Amniotic epithelial cell (primary cell): ENCODE measurements at places on chromosomes 4 and X.

- no peak for DNase-seq
Measured at GRCh38 chr4:116243431-116243830, 841.9 kb downstream of the TRAM1L1 start.

DNA sequence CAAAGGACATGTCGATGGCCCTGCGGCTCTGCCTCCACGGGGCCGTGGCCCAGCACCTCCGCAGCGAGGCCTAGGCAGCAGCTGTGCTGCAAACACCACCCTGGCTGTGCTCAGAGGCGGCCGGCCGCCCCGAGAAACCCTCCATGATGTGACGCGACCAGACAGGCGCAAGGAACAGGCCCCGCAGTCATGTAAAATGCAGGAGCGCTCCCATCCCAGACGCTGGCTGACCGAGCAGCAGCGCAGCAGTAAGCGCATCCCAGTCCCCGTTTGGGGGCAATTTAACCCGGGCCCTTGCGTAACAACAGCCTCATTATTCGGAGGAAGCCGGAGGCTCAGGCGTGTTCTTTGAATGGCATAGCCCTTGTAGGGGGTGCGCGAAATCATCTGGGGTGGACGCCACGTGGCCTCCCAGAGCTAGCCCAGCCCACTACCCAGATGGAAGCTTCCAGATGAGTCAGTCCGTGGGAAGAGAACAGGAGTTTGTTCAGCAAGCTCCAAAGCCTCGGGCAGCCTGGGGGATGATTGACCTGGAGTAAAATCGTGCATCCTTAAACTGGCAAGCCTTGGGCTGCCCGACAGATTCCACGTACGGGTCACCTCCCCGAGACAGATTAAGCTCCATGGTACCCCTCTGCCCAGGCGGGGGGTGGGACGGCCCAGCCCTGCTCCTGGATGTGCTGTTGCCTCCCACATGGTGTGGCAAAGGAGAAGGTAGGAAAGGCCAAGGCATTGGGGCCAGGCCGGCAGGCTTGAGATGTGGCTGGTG lies 124.0 kb downstream of the HMX1 start:
- DNase-seq, result no peak

- no peak for DNase-seq
Measured at GRCh38 chr4:161342881-161343568, 820.8 kb downstream of the FSTL5 start.

- peak; percentile 65 for DNase-seq
Measured at GRCh38 chr4:83334425-83335241, at the start of gene HPSE. HPSE (minus strand) TSS chr4:83334848; CDS start chr4:83334782, 66 bp downstream.

DNA sequence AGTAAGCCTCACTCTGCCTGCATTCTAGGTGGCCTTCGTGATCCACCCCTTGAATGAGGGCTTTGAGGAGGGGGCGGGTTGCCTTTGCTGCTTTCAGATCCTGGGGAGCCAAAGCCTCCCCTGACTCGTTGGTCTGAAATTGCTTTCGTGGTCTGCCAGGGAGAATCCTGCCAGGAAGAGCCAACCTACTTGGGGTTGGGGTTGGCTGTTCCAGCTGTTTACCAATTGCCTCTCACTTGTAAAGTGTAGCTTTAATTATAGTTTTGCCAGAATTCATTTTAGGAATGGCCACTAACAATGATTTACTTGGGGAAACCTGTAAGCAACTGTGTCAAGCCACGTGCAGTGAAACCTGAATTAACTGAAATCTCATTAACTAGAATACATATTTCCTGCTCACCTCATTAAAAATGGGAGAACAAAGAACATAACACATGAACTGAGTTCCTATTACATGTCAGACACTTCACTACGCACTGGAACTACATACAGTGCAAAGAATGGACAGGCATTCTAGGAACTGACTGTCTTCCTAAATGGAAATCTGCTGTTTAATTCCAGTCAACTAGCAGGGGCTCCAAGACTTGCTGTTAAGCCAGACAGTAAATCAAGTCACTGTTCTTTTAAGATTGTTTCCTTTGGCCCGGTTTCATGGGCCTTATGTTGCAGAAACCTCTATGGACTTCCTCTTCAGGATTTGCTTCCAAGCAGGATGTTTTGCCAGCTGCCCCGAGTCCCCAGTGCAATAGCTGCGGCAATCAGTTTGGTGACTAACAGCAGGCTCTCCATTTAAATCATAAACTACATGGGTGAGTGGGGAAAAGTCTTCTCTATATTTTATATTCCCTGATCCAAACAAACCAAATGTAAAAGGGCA lies 16.4 kb upstream of the NKRF start:
- no peak for DNase-seq

GRCh38 chr4:189765301-189765700 lies 175.4 kb upstream of the FRG1 start:
- no peak for DNase-seq

GRCh38 chr4:148795156-148795864 lies 353.1 kb upstream of the NR3C2 start:
- DNase-seq, result peak; percentile 83

- DNase-seq, result no peak
Measured at GRCh38 chr4:188532751-188533150, 393.5 kb downstream of the TRIML1 start.

DNA sequence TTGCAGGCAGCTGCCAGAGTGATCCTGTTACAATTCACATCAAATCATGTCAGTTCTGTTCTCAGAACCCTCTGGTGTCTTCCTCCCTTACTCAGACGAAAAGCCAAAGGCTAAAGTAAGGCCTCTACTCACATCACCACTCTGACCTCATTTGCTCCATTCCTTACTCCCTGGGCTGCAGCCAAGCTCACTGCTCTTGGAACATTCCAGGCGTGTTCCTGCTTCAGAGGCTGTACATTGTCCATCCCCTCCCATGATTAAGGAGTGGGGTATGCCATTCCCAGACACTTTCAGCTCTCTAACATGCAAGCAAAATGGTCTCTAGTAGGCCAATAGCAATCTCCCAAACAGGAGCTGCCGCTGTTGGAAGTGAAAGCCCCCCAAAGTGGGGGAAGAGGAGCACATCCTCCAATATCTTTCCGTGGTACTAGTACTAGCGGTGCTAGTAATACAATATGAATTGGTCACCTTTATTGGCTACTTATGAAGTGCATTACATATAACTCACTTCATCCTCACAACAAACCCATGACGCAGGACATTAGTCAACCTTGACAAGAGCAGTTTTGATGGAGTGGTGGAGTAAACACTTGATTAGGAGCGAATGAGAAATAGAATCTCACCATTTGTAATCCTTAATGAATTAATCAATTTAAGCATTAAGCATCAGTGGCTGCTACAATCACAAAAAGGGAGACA lies 15.0 kb downstream of the GAB3 start:
- DNase-seq, result peak; percentile 98

DNA sequence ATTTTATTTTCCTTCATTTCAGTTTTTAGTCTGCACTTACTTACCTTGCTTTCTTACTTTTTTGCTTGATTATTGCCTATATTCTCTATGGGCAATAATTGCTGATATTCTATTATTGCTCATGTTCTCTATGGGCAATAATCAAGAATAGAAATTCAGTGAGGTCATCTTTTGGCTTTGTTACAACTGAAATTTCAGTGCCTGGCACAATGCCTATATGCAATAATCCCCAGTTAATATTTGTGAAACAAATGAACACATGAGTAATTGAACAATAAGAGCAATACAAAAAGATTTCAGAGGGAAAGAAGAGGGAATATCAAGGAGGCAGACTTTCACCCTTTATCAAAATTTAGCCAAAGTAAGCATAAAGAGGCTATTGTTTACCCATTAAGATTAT lies 48.6 kb upstream of the ARSJ start:
- peak; percentile 22 for DNase-seq

GRCh38 chrX:19204636-19205035 lies 82.4 kb upstream of the ADGRG2 start:
- no peak for DNase-seq

- no peak for DNase-seq
Measured at GRCh38 chr4:154908168-154908567, 127.1 kb downstream of the RBM46 start.

DNA sequence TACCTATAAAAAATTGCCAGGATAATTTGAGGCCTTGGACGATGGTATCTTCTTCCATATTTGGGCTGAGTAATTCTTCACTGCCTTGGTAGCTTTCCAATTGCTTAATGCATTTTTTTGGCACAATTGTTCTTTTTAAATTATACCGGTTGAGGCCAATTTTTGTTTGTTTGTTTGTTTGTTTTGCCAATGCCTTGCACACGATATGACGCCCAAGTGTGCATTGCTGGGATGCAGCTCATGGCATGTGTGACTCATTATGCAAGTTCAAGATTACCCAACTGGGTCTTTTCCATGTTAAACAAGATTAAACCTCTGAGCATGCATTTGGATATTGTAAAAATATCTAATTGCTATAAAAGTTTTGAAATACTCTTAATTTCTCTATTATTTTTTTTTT lies 71.1 kb upstream of the KCNIP4 start:
- DNase-seq, result no peak

DNA sequence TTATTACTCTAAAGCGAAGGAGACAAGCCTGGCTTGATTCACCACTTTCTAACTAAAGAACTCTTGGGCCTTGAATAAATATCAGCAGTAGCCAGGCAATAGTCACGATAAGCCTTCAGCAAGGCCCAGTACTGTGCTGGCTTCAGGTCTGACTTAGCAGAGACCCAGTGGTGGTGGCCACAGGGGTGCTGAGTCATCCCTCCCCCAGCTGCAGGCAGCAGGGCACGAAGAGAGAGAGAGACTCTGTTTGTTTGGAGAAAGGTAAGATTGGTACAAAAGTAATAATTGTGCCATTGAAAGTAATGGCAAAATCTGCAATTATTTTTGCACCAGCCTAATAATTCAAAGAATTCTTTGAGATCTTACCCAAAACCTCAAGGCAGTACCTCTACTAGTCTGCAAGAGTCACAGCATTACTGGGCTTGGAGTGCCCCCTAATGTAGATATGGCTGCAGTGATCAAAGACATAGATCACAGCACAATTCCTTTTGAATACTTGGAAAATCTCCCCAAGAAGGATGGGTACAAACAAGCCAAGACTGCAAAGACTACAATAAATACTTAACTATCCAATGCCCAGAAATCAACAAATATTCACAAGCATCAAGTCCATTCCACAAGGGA lies 159.5 kb upstream of the USP38 start:
- DNase-seq, result no peak

DNA sequence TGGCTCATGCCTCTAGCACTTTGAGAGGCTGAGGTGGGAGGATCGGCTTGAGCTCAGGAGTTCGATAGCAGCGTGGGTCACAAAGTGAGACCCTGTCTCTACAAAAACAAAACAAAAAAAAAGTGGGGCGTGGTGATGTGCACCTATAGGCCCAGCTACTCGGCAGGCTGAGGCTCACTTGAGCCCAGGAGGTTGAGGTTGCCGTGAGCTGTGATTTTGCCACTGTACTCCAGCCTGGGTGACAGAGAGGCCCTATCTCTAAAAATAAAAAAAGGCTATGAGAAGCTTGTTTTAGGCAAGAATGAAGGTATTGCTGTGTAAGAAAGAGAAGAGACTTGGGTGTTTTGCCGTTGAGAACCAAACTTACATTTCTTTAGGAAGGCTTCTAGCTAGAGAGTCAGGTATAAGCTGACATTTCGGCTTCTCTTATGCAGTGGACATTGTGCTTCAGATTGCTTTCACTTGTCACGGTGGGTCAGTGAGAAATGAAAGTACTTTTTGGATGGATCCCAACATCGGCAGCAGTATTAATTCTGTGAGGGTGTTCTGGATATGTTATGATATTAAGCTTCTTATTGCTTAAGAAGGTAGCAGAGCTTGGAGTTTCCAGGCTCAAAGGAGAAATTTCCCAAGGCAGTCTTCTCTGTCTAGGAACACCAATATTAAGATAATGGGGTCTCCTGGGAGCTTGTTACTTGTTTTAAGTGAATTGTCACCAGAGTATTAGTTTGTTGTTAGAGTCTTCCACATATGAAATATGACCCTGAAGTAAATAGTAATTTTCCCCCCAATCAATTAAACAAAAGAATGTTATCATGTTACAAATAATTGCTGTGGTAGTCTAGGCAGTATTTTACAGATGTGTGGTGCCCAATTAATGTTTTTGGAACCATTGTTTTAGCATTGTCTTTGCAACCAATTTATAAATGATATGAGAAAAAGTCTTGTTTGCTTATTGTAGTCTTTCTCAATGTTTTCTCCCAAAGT lies 17.6 kb downstream of the TMEM131L start:
- DNase-seq, result no peak

- no peak for DNase-seq
Measured at GRCh38 chr4:73137121-73137520, 67.6 kb upstream of the COX18 start.

DNA sequence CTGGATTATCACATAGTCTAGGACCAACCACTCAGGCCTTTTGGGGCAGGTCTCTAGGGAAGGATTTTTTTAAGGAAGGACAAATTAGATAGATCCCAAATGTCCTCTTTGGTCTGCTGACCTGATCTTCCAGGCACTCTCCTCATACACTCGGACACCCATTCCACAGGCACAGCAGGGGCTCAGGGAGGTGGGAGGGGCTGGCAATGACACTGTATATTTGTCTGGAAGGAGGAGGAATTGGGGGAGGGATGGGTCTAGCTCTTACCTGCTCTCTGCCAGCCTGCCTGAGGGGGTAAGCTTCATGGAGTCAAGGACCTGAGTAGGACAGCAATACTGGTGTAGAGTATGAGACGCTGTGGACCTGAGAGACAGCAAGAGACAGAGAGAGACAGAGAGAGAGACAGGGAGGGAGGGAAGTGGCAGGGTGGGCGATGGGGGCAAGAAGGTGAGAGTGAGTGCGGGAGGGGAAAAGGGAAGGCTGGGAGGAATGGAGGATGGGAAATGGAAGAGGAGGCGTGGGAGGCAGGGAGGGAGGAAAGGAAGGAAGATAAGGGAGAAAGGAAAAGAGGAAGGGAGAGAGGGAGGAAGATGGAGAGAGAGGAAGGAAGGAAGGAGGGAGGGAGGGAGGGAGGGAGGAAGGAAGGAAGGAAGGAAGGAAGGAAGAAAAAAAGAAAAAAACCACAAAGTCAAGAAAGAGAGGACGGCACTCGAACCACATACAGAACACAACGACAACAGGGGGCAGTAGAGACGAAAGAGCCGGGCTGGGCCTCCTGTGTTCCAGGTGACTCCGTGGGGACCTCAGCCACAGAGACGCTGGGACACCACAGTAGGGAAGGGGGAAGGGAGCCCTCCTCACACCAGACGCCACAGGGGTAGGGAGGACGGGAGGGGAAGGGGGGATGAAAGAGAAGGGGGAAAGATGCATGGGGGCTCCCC lies 1.8 kb downstream of the IQSEC2 start:
- DNase-seq, result no peak

DNA sequence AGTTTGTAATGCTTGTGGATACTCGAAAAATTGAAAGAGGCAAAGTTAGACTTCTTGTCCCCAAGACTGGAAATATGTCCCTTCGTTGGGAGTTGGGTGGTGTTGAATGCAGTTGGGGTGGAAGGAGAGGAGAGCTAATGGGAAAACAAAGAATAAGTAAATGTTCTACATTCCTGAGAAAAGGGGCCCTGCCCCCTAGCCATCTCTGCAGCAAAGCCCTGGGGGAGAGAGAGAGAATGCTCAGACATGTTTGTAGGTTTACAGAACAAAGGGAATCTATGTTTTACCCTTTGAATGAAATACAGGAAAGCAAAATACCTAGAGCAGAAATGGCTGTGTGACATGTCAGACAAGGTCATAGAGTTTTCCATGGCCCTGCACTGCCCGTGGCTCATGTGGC lies 88.1 kb downstream of the RASL11B start:
- no peak for DNase-seq
